Keratinocyte (primary cell): ENCODE measurements at places on chromosomes 5 and 9. TPM values are rescaled to one million over a fixed set of nuclear protein-coding genes. Genes with fewer than 3 reads are reported as not detected.

RNF130 gene
- 15.1 to 20.0 TPM (median 17.5 TPM) in 3 replicates for polyA plus RNA-seq

PLAC8L1 gene
- polyA plus RNA-seq, result 0.63 to 0.69 TPM in 2 of 3 replicates, not detected in the other

TGFBI gene
- polyA plus RNA-seq, result 270 to 490 TPM (median 379 TPM) in 3 replicates

TMEM8B gene
- 1.3 to 2.0 TPM (median 2.0 TPM) in 3 replicates for polyA plus RNA-seq

CCL19 gene
- not detected in 3 replicates for polyA plus RNA-seq

PCDHGB2 gene
- polyA plus RNA-seq, result 0.12 to 0.15 TPM (median 0.12 TPM) in 3 replicates

IL4 gene
- polyA plus RNA-seq, result not detected in 3 replicates

- DNase-seq, result no peak
Observed at GRCh38 chr9:133167769-133168168, 4.1 kb upstream of the GBGT1 start.

DNA sequence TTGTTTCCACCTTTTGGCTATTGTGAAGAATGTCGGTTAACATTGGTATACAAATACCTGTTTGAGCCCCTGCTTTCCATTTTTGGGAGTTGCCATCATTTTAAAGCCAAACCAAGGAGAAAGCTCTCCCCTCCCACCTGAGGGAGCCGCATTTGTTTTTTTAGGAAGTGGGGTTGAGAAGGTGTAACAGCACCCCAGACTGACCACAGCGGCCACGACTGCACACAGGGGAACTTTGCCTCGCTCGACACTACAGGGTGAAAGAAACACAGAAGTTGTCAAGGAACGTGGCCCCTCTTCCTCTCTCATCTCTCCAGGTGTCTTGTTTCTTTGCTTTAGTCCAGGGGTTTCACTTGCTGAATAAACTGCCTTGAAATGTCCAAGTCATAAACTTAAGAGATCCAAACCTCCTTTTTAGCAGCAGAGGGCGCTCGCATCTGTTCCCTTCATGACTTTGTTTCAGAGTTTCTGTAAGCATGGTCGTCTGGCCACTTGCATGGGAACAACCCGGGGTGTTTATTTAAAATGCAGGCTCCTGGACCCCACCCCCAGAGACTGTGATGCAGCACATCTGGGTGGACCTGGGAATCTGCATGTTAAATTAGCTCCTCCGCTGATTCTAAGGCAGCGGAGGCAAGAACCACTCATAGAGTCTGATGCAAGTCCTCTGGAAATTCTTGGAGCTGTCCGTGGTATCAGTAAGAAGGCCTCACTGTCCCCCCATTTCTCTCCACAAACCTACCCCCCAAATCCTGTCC lies 2.1 kb upstream of the TTLL11 start:
- no peak for DNase-seq

DNA sequence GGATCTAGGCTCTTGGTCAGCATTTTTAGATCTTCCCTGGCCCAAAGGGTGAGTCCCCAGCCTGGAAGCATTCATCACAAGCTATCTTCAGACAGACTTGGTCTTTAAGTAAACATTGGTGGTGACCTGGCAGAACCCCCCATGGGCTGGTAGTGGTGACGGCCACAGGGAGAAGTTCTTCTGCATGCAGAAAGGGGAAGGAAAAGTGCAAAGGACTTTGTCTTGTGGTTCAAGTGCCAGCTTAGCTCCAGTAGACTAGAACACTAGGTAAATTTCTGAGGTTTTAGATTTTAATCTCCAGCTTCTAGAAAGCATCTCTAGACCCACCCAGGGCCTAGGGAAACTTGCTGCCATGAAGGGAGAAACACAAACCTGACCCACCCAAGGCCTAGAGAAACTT lies 584.0 kb downstream of the CHSY3 start:
- DNase-seq, result no peak

GRCh38 chr9:120505186-120505585 lies 74.8 kb downstream of the CDK5RAP2 start:
- DNase-seq, result no peak

- no peak for DNase-seq
Observed at GRCh38 chr5:128015978-128016377, 67.6 kb upstream of the SLC12A2 start.

GRCh38 chr9:86027767-86028166 lies 71.6 kb downstream of the GOLM1 start:
- no peak for DNase-seq

GRCh38 chr5:26945901-26946300 lies 92.5 kb downstream of the CDH9 start:
- DNase-seq, result no peak

- DNase-seq, result no peak
Observed at GRCh38 chr9:3028535-3028934, 184.6 kb upstream of the PUM3 start.

DNA sequence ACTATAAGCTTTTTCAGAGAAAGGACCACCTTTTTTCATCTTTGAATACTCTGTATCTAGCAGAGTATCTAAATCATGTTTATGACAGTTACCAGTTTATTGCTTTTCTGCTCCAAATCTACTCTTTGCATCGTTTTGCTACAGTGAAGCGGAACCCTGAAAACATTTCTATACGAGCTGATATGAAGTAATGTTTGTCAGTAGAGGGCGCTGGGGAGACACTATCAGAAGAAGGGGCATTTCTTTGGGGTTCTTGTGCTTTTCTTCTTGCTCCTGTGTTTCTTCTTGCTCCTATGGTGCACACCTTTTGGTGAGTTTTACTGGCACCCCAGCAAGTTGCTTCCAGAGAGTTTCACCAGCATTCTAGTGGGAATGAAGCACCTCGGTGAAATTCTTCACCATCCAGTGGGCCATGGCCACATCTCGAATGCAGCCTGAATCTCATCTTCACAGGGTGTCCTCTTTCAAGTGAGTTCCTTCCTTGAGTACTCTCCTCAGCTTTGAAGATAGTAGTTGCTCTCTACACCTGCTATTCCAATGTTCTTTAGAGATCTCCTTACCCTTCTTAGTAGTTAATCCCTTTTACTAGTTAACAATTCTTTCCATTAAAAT lies 98.4 kb downstream of the FGF1 start:
- no peak for DNase-seq

- no peak for DNase-seq
Observed at GRCh38 chr5:137561608-137562007, 62.5 kb upstream of the SPOCK1 start.

DNA sequence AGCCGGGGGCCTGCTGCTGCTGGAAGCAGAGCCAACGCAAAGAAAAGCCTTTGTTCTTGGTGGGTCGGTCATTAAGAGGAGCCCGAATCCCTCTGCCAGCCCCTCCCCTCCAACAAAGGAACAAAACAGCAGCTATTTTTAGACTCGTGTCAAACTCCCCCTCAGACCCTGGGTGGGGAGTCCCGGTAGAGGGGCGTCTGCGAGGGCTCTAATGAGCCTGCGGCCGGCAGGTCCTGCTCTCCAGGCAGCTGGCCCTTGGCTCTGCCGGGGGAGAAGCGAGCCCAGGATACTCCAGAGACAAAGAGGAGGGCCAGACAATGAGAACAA lies 114.0 kb downstream of the LHX2 start:
- DNase-seq, result no peak

DNA sequence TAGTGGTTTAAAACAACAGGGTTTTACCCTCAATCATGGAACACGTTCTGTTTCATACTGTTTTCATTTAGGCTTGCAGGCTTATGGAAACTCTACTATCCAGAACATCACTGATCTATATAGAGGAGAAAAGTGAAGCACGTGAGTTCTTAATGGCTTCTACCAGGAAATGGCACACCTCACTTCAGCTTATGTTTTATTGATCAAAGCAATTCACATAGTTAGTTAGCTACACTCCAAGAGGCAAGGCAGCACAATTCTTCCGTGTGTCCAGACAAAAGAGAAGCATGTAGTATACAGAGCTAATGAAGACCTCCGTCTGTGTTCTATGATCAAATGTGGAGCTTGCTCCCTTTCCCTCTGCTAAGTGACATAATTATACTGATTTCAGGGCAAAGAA lies 353.3 kb upstream of the CD180 start:
- no peak for DNase-seq

DNA sequence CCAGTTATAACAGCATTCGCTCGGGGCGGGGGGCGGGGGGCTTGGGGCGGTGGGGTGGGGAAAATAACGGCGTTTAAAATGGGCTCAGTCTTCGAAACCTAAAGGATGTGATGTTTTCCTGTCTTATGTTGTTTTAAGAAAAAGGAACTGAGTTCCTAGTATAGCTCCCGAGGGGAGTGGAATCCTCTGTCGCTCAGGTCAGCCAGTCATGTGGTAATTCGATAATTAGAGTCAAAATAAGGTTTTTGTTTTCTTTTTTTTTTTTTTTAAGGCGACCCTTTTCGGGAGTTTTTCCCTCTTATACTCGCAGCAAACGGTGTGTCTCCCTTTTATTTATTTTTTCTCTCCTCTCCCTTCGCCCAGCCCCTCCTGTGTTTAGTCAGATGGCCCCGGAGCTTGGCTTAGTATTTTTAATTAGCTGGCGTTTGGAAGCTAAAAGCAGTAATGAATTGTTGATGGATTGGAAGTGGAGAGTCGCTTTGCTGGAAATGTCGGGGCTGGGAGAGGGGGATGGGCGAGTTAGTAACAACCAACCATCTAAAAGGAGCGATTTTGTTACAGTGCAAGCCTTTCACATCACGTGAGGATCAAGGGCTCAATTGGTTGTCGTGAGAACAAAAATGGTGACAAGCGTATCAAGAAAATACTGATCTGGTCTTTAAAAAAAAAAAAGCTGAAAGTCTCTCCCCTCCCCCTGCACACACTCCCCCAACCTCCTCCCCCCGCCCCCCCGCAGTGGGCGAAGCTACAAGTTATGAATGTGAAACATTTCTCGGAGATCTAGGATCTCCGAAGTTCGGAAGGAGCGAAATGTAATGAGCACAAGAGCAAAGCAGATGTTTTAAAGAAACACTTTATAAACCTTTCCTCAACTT lies 714 bp upstream of the ZNF608 start:
- DNase-seq, result no peak

GRCh38 chr9:125095821-125096443 lies 47.4 kb downstream of the SCAI start:
- no peak for DNase-seq

GRCh38 chr9:128636024-128636390 lies 20.6 kb downstream of the DYNC2I2 start:
- DNase-seq, result no peak

- no peak for DNase-seq
Observed at GRCh38 chr5:147851578-147851977, 20.1 kb upstream of the SPINK1 start.

- no peak for DNase-seq
Observed at GRCh38 chr5:58640011-58640410, 57.1 kb downstream of the RAB3C start.

DNA sequence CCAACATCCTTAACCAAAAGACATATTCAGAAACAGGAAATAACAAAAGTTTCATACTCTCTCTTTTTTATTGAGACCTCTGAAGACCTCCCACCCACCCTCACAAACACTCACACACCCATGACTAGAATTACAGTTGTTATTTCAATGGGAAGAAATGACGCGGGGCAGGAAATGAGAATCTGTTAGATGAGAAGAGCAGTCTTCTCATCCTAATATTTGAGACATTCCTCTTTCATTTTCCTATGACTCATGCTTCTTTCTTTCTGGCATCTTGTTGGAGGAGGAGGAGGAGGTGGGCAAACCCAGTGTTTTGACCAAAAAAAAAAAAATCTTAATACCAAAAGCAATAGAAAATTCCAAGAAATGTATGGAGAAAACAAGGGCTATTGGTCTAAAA lies 179.5 kb upstream of the TARS1 start:
- no peak for DNase-seq

DNA sequence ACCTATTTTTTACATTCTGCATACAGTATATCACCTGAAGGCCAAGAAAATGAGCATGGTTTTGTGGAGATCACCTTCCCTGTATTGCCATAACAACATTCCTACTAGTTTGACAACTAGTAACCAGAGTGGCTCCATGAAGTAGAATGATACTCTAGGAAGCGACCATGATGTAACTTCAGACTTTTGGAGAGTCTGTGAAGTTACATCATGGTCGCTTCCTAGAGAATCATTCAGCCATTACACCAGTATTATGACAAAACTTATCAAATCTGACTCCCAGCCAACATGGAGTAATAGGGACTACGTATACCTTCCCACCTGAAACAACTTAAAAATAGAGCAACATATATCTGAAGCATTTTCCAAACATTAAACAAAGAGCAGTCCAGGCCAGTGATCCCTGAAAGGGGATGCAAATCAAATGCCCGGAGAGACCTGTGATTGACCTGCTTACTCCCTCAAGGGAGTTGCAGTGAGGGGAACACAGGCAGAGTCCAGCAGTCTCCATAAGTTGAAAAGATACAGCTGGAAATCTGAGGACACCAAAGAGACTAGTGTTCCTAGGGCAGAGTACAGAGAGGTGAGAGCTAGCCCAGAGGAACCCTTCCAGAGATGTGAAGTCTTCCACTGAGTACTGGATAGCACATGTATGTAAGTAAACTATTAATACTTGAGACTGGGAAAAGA lies 7.8 kb downstream of the ECM2 start:
- DNase-seq, result no peak

DNA sequence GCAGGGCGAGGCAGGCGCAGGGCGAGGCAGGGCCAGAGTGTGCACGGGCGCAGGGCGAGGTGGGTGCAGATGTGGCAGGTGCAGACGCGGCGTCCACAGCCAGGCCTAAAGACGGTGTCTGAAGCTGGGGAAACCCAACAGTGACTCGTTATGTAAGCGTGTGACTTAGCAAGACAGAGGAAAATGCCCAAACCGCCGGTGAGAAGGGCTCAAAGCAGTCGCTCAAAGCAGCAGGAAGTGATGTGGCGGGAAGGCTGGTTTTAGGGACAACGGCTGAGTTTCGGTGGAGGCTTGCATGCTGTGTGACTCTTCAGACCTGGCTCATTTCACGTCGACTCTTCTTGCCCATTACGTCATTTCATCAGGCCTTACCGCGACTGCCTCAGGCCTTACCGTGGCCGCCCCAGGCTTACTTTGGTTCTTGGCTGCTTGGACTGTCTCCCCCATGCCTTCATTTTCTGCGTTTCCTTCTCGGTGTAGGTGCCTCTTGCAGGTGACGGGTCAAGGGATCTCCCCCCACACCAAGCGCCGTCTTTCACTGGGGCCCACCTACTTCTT lies 50.5 kb upstream of the EXOC3 start:
- no peak for DNase-seq

GRCh38 chr9:73202980-73203379 lies 51.3 kb downstream of the ANXA1 start:
- no peak for DNase-seq

DNA sequence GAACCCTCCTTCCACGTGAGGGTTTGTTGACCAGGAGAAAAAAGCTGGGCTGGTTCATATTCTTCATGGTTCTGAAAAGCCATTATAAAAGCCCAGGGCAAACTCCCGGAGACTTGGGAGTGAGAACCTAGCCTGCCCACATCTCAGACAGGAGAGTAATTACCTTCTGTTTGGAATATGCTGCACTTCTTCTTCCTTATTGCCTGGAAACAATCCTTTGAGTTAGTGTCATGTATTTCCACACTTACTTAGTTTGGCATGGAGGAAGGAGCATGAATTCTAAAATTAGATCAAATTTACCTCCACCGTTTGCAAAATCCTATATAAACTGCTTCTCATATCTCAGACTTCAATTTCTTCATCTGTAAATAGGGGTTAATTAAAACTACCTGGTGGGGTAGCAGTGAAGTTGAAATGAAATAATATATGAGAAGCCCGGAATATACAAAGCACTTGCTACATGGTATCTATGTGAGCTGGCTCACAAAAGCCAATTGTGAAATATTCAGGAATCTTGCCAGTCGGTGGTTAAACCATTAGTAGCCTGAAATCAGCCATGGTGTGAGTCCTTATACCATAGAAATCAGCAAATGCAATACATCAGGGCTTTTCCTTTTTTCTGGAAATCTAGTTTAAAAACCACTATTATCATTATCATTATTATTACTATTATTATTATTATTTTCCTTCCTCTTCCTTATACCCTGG lies 140.0 kb upstream of the RAD23B start:
- no peak for DNase-seq
